Activated CD8-positive, alpha-beta memory T cell treated with anti-CD3 and anti-CD28 coated beads for 4 hours (primary cell): ENCODE measurements at places on chromosomes 1 and 21.

GRCh38 chr1:100364697-100365096 lies 12.4 kb downstream of the CDC14A start:
- no peak for DNase-seq

- DNase-seq: no peak
Measured at GRCh38 chr1:198118134-198118533, 38.7 kb upstream of the NEK7 start.

DNA sequence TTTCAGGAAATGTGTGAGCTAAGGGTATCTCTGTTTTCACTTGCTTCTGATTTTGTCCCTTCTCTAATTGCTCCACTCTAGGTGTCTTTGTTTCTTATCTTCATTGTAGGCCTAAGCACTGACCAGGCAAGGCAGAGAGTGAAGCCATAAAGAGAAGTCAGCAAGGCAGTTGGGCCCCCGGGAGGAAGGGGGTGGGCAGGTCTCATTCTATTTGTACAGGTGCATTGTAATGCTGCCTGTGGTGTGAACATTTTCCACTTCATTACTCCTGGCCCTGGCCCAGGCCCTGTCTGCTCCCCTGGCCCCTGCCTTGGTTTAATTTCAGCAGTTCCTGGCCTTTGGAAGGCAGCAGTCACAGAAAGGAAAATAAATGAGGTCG lies 86.4 kb upstream of the JUN start:
- no peak for DNase-seq

- peak; percentile 19 for DNase-seq
Measured at GRCh38 chr1:93304716-93305138, 41.0 kb upstream of the DR1 start.

DNA sequence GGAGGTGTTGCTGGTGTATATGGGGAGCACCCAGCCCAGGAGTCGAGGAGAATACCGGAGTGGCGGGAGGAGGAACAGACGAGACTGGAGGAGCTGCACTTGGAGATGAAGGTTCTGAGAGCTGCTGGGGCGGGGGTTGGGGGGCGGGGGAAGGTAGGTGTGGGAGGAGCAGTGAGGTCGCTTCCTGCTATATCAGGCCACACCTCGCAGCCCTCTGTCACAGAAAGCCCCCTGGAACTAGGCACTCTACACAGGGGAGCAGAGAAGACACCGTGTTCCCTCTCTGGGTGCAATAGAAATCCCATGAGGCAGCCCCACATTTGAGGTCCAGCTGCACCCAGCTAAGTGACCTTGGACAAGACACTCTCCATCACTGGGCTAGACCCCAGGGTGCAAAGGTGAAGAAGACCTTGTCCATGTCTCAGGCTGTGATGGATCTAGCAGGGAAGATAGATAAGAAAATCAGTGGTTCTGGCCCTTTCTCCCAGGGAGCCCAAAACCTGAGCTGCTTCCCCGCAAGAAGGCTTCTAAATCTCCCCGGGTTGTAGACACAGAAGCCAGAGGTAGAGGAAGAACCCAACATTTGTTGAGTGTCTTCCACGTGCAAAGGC lies 155.8 kb upstream of the EDN2 start:
- DNase-seq: no peak

GRCh38 chr1:170096806-170097340 lies 22.4 kb upstream of the KIFAP3 start:
- DNase-seq: no peak

GRCh38 chr1:158149175-158149574 lies 31.5 kb upstream of the CD1D start:
- no peak for DNase-seq

DNA sequence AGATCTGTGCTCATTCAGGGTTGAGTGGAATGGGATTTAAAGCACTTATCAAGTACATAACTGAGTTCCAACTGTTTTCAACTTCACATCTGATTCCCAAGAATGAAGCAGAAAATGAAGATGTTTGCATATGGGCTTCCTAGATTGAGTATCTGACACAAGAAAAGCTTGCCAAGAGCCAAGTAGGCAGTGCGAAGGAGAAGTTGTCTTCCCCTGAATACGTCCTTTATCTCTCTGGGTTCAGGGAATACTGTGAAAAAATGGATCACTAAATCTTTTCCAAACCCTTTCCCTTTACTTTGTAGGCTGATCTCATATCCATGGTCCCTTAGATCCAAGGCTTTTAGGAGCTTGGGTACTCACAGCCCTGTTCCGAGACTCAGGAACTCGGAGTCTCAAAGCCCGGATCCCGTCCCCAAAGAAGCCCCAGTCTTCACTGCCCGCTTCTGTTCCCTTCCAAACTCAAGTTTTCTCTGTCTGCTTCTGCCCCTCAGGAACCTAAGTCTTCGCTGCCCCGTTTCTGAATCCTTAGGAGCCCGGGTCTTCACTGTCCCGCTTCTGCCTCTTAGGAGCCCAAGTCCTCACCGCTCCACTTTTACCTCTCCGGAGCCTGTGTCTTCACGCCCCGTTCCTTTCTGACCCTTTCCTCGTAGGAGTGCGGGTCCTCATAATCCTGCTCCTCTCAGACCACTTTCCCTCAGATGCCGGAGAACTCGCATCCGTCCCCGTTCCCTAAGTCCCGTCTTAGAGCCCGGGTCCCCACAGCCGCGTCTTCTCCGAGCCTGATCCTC lies 616 bp downstream of the TAF12 start:
- DNase-seq: no peak
